CD8-positive, alpha-beta memory T cell (primary cell): ENCODE measurements at places on chromosomes 7 and 10.

DNA sequence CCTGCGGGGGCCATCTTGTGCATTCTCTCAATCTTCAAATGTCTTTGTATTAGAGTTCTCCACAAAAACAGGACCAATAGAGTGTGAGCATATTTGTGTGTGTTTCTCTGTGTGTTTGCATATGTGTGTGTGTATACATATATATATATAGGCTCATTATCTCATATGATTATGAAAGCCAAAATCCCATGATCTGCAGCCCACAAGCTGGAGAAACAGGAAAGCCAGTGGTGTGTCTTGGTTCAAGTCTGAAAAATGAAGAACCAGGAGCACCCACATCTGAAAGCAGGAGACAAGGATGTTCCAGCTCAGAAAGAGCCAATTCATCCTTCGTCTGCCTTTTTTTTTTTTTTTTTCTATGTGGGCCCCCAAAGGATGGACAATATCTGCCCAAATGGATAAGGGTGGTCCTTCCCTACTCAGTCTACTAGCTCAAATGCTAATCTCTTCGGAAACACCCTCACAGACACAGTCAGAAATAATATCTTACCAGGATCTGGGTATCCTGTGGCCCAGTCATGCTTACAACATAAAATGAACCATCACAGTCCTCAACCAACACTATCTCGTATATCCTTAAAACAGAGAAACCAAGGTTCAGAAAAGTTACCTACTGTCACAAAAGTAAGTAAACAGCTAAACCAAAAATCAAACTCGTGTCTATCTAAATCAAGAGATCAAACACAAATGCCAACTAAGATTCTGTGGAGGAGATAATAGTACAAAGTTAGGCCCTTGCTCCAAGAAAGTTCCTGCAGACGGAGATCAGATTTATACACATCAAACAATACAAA, 141.9 kb downstream of the JMJD1C start:
- H3K4me3 ChIP-seq, result no peak overlapping the region
- H3K36me3 ChIP-seq, result no peaks in the 10 kb centered on the region
- H3K27ac ChIP-seq, result no peak overlapping the region
- DNase-seq, result no peak
- H3K4me1 ChIP-seq, result no peaks in the 10 kb centered on the region
- no peaks in the 10 kb centered on the region for H3K27me3 ChIP-seq

DNA sequence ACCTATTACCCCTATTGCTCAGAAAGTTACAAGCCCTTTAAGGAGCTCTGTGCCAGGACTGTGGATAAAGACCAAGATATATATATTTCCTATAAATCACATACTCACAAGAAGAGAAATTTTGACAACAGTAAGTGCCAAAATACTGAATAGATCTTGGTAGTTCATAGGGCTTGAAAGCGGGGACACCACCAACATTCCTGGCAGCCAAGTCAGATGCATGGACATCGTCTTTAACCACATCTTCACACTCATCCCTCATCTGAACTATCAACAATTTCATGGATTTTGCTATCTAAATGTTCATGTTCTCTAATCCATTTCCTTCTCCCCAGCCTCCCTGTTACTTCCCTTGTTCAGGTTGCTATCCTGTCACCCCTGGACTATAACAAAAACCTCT, 67.5 kb upstream of the LRRC17 start:
- no peak for DNase-seq
- H3K27ac ChIP-seq, result no peak overlapping the region
- H3K27me3 ChIP-seq, result no peaks in the 10 kb centered on the region
- no peaks in the 10 kb centered on the region for H3K36me3 ChIP-seq

DNA sequence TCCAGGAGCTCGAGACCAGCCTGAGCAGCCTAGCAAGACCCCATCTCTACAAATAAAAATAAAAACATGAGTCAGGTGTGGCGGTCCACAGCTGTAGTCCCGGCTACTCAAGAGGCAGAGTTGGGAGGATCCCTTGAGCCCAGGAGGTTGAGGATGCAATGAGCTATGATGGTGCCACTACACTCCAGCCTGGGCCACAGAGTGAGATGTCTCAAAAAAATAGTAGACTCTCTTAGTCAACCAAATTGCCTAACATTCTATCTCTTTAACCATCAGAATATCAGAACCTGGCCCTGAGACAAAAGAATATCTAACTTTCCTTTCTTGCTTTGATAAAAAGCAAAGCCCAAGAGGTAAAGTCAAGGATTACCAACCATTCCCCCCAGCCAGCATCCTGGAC, 35.0 kb upstream of the CUX1 start:
- no peaks in the 10 kb centered on the region for H3K36me3 ChIP-seq
- H3K4me3 ChIP-seq, result no peak overlapping the region

GRCh38 chr7:45151967-45152366, 5.6 kb upstream of the RAMP3 start:
- DNase-seq, result no peak
- H3K36me3 ChIP-seq, result no peaks in the 10 kb centered on the region
- no peaks in the 10 kb centered on the region for H3K4me1 ChIP-seq
- no peak overlapping the region for H3K27ac ChIP-seq
- H3K4me3 ChIP-seq, result no peak overlapping the region
- H3K27me3 ChIP-seq, result no peaks in the 10 kb centered on the region

DNA sequence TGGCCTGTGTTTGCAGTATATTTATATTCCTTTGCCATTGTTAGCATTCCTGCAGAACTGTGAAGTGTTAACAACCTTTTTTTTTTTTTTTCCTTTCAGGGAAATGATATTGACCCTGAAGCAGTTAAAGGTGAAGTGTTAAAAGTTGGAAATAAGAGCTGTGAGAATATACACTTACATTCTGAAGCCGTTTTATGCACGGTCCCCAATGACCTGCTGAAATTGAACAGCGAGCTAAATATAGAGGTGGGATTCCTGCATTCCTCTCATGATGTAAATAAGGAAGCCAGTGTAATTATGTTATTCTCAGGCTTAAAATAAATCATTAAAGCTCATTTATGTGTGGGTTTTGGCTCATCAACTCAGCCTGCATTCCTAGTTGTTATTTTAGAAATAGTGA, 92.8 kb upstream of the CAPZA2 start:
- peaks cover 5% of the 10 kb centered on the region for H3K27me3 ChIP-seq
- H3K4me1 ChIP-seq, result no peaks in the 10 kb centered on the region
- H3K4me3 ChIP-seq, result no peak overlapping the region

- no peaks in the 10 kb centered on the region for H3K4me1 ChIP-seq
- no peaks in the 10 kb centered on the region for H3K27me3 ChIP-seq
- no peaks in the 10 kb centered on the region for H3K36me3 ChIP-seq
- no peak overlapping the region for H3K27ac ChIP-seq
- no peak for DNase-seq
- H3K4me3 ChIP-seq, result no peak overlapping the region
These were observed 19.0 kb upstream of the ABI1 start for GRCh38 chr10:26879744-26880143.

GRCh38 chr10:71631007-71631861, 88.3 kb downstream of the C10orf105 start:
- H3K4me3 ChIP-seq, result no peak overlapping the region
- H3K4me1 ChIP-seq, result no peaks in the 10 kb centered on the region
- DNase-seq, result no peak
- no peaks in the 10 kb centered on the region for H3K36me3 ChIP-seq

DNA sequence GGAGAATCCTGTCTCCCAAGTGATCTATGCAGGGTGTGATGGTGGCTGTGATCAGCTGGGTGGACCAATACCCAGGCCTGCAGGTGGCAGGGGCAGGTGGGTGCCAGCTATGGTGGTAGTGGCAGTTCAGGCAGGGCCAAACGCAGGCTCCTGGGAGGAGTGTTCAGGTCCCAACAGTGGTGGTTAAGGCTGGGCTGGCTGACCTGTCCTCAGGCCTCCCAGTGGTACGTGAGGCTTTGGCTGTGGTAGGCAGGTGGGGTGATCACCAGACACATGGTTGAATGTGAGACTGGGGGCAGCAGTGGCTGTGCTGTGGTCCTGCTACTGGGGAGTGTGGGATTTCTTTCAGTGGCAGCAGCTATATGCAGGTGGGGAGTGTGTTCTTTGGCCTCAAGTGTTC, 126.7 kb upstream of the STARD3NL start:
- H3K27me3 ChIP-seq, result no peaks in the 10 kb centered on the region
- H3K4me3 ChIP-seq, result no peak overlapping the region
- no peaks in the 10 kb centered on the region for H3K4me1 ChIP-seq
- no peak overlapping the region for H3K27ac ChIP-seq
- no peaks in the 10 kb centered on the region for H3K36me3 ChIP-seq

DNA sequence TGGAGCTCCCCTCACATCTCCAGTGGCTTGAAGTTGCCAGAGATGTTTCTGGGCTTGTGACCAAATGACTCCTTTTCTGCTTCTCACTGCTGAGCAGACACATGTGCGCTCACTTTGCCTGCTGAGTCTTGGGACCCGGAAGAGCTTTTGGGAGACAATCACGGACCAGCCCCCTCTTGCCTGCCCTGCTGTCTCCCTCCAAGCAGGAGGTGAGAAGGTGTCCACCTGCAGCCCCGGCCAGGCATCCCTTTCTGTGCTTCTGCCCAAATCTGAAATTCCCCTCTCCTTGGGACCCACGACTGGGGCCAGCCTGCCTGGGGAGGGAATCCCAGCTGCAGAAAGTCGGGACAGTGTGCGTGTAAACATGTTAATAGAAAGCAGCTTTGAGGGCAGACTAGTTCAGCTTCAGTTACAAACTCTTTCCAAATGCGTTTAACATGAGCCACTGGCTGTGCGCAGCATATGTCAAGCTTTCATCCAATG, 31.7 kb downstream of the HTRA1 start:
- H3K27me3 ChIP-seq, result no peaks in the 10 kb centered on the region
- no peaks in the 10 kb centered on the region for H3K36me3 ChIP-seq
- peaks cover 23% of the 10 kb centered on the region for H3K4me1 ChIP-seq
- H3K4me3 ChIP-seq, result no peak overlapping the region

DNA sequence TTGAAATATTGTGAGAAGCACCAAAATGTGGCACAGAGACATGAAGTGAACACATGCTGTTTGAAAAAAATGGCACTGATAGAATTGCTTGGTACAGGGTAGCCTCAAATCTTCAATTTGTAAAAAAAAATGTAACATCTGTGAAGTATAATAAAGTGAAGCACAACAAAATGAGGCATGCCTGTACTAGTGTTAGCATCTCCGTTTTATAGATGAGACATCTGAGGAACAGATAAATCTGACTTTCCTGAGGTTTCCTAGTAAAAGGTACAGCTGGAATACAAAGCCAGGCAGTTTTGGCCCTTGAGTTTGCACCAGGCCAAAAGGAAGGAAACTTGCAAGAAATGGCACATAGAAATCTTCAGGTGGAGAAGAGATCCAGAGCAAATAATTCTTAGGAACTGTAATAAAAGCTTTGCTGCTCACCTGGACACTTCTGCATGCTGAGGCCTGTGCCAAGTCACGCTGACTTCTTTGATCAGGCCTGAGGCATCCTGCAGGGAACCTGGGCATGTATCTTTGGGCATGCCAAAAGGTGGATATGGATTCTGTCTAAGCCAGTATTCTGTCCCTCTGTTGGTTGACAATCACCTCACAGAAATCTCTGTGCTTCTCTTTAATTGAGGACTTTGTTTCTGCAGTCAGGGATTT, 251.5 kb upstream of the PLPP4 start:
- H3K4me1 ChIP-seq, result no peaks in the 10 kb centered on the region
- H3K4me3 ChIP-seq, result no peak overlapping the region
- H3K36me3 ChIP-seq, result no peaks in the 10 kb centered on the region
- DNase-seq, result no peak
- H3K27ac ChIP-seq, result no peak overlapping the region

DNA sequence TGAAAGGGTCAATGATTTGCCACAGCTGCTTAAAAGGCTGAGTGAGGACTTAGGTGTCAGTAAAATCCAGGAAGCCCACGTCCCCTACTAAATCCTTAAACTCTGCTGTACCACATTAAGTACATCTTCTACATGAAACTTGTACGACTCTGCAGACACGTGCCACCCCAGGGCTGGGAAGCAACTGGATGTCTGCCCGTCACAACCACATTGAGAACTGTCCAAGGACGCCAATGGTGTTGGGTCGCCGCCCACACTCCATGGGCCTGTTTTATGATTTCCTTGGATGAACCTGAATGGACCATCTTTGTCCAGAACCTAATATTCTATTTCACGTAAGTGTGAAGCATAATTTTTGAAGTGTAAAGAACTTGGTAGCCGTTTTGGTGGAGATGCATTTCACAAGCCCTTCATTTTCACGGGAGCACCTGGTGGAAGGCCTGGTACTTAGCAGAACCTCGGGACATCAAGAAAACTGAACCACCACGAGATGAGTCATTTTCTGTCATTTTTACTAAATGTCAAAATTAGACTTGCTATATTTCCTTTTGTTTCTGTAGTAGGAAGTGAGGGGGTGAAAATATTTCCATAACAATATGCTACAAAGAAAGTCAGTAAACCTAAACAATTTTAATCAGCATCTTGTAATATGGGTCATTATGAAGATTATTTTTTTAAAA, 134.9 kb downstream of the SFMBT2 start:
- H3K36me3 ChIP-seq, result no peaks in the 10 kb centered on the region
- H3K27me3 ChIP-seq, result no peaks in the 10 kb centered on the region
- no peak overlapping the region for H3K27ac ChIP-seq

GRCh38 chr7:87146740-87147386, 5.4 kb upstream of the DMTF1 start:
- no peaks in the 10 kb centered on the region for H3K4me1 ChIP-seq
- no peak overlapping the region for H3K27ac ChIP-seq
- no peaks in the 10 kb centered on the region for H3K27me3 ChIP-seq
- H3K36me3 ChIP-seq, result no peaks in the 10 kb centered on the region

DNA sequence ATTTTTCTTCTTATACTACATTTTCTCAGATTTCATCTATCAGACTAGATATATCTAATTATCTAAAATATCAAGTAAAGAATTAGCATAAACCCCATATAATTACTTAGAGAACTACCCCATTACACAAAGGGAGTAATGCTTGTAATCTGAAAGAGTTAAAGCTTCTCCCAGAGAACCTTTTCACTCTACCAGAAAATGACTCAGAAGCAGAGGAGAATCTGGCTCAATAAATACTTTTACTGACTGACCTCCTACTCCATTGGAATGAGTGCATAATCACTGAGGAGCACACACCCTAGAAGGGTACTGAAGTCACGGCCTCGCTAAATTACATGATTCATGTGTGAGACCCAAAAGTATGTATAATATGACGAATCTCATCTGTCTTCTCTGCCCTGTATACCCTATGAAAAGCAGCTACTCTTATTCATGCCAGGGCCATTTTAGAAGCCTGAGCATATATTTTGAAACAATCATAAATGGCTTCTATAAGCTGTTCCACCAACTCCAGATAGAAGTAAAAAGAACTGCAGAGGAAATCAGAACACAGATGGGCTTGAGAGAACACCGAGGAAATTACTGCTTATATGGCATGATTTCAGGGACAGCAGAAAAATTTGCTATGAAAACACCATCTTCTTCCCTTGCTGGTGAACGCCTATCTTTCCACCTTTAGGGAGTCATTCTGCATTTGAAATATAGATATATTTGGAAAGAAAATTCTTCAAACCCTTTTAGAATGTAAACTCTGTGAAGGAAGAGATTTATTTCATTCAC, 32.7 kb downstream of the DNMBP start:
- H3K36me3 ChIP-seq, result no peaks in the 10 kb centered on the region
- DNase-seq, result no peak
- H3K27me3 ChIP-seq, result no peaks in the 10 kb centered on the region
- no peak overlapping the region for H3K4me3 ChIP-seq
- no peak overlapping the region for H3K27ac ChIP-seq

- no peaks in the 10 kb centered on the region for H3K27me3 ChIP-seq
- no peaks in the 10 kb centered on the region for H3K4me1 ChIP-seq
- H3K27ac ChIP-seq, result no peak overlapping the region
- no peaks in the 10 kb centered on the region for H3K36me3 ChIP-seq
- DNase-seq, result no peak
- no peak overlapping the region for H3K4me3 ChIP-seq
These were observed 75.8 kb downstream of the ZRANB1 start for GRCh38 chr10:125017547-125018298.
